ENCODE measurements at places on chromosomes 11 and 22. TPM values are rescaled to one million over a fixed set of nuclear protein-coding genes. Genes with fewer than 3 reads are reported as not detected.
A peak's percentile ranks its signal among the peaks of the same experiment; 100 is the strongest.

DNA sequence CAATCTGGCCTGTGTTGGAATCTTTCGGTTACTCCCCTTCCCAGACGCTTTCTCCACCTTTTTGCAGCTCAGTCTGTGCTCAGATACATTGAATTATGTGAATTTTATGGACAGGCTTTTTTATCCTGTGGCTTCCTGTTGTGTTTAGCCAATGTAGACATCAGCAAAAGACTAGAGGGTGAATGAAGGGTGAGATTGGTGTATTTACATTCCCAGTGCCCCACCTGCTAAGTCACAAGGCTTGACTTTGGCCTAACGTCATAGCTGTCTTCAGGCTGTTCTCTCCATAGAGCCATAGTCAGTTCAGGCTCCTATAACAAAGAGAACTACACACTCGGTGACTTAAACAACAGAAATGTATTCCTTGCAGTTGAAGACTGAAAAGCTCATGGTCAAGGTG lies 97.5 kb upstream of the FSHB start:
- DNase-seq, result no peak

- DNase-seq, result no peak
These were observed 12.7 kb downstream of the TOM1 start for GRCh38 chr22:35312198-35313059.

The TMEM191B gene
- polyA plus RNA-seq, result not detected

DNA sequence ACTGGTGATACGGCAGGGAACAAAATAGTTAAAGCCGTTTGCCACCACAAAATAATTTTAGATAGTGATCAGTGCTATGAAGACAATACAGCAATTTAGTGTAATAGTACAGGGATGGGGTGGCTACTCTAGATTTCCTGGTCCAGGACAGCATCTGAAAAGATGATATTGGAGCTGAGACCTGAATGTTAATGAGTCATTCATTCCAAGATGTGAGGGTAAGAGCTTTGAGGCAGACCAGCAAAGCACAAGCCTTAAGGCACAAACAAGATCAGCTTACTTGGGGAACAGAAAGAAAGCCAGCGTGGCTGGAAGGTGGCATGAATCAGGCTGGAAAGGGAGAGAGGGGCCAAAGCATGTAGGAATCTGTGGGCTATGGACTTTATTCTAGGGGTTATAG lies 132.3 kb downstream of the TRIM44 start:
- DNase-seq, result no peak

The SDHAF2 gene
- 30.2 TPM for polyA plus RNA-seq

- no peak for DNase-seq
These were observed 50.4 kb upstream of the CD82 start for GRCh38 chr11:44515048-44515447.

DNA sequence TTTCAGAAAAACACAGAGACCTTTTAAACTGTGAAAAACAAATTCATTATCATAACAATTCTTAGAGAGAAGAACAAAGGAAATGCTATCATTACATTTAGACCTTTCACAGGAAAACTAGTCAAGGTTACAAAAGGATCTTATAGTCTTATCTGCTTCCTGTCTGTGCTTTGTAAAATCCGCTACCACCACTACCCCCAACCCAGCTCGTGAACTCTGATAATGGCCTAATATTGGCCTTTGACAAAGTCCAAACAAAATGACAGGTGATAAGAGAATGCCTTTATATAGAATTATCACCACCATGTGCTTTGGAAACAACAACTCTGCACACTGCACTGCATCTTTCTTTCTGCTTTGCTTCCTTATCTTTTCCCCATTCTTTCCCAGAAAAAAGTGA lies 272.5 kb downstream of the SBF2 start:
- DNase-seq, result no peak

The DNHD1 gene
- 12.6 TPM for polyA plus RNA-seq

The FAM89B gene
- polyA plus RNA-seq, result 29.4 TPM

The OR4C46 gene
- polyA plus RNA-seq, result not detected

DNA sequence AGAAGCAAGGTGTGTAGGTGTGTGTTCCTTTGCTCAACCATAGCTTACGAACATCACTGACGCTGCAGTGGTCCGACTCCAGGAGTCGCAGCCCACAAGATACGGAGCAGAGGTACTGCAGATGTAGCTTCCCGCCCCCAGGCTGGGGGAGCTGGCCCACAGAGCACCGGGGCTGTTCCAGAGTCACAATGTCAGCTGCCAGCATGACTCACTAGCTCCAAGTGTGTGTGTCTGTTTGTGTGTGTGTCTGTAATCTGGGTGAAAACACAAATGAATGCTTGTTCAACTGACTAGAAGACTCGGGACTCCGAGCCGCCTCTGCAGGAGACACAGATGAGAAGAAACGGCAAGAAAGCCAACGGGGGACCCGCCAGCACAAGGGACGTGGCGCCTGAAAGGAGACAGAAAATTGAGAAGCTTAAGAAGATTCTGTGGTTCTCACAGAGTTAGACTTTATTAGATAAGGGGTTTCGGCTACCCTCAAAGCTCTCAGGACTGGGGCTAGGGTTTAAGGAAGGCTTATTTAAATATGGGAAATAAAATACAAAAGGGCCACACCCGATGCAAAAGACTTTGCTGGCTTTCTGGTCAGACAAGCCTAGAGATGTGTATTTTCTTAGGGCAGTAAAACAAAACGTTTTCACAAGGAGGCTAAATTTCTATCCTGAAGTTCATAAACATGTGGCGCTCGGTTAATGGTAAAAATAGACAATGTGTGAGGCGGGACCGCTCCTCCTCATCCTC lies 10.7 kb downstream of the VSIG10L2 start:
- peak; percentile 39 for DNase-seq

DNA sequence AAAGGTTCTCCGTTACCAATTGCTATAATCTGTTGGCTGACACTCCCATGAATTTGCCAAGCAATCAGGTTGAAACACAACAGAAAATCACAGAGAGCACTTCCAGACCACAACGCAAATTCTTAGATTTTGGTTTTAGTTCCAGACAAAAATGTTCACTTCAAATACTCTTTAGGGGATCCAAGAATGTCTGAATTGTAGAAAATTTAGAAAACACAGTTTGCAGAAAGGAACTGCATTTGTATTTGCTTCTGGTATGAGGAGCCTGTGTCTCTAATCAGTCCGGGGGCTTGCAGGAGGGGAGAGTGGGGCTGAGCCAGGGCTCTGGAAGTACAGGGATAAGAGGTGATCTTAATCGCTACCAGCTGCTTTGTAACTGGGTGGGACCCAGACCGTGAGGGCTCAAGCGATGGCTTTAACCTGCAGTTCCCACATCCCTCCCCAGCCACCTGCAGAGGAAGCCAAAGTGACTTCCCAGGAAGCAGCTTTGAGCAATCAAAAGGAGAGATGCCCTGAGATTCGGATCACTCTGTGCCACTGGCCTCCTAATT lies 18.7 kb downstream of the SCUBE2 start:
- no peak for DNase-seq

DNA sequence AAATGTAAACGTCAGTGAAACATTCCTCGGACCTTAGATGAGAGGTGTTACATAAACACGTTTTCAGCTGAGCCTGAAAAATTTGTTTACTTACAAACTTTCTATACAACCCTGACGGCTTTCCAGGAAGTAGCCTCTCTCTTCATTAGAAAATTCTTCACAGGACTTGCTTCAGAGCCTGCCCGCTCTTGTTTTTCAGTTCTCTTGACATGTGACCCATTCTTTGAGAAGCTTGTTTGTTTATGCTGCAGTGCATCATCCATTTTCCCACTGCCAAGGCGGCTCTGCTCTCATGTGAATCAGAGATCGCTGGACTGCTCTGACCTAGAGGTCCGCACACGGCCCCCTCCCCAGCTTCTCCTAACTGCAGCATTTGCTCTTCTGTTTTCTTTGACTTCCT lies 47.9 kb upstream of the ARHGAP42 start:
- DNase-seq, result no peak

The TSSK2 gene
- not detected for polyA plus RNA-seq

The PLAAT4 gene
- polyA plus RNA-seq, result 2.9 TPM

The ASPHD2 gene
- 0.93 TPM for polyA plus RNA-seq

DNA sequence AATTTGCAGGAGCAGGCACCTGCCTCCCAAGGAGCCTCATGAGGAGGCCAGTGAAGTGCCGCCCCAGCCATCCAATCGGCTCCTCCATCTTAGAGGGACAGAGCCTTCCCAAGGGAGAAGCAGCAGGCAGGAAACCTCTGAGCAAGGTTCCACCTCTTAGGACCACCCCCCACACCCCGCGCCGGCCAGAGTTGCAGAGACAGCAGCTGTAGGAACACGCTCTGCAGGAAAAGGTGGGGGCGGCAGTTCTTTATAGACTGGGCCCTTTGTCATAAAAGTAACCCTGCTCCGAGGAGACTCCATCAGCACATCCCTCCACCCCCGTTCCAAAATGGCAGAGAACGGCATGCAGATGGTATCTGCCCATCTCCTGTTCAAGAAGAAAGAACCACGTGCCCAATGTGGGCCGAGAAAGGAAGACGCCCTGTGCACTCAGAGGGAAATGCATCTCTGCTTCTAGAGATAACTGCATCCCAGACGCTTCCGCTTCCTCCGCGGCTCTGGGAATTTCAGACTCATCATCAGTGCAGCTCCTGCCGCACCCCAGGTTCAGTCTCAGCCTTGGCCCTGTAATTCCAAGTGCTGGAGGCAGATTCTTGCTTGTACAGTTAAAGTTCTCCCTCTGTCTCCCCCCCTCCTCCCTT lies 98.5 kb downstream of the SPATA19 start:
- DNase-seq, result no peak

DNA sequence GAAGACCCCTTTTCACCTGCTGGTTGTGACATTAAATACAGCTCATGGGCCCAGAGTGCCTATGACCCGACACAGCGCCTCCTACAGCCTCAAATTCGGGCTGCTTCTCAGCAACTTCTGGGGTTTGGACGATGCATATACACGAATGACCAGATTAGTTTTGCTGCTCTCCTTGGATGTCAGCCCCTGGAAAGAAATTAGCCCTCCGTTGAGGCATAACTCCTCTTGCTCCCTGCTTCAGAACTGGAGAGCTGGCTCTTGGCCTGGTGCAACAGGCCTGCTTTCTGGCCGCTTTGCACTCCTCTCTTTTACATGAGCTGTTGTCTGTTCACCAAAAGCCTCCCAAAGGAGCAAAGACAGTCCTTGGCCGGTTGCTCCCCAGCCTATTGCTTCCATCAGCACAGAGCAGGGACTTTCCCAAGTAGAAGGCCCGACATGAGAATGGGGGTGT lies 3.3 kb downstream of the TECTA start:
- DNase-seq, result peak; percentile 84

DNA sequence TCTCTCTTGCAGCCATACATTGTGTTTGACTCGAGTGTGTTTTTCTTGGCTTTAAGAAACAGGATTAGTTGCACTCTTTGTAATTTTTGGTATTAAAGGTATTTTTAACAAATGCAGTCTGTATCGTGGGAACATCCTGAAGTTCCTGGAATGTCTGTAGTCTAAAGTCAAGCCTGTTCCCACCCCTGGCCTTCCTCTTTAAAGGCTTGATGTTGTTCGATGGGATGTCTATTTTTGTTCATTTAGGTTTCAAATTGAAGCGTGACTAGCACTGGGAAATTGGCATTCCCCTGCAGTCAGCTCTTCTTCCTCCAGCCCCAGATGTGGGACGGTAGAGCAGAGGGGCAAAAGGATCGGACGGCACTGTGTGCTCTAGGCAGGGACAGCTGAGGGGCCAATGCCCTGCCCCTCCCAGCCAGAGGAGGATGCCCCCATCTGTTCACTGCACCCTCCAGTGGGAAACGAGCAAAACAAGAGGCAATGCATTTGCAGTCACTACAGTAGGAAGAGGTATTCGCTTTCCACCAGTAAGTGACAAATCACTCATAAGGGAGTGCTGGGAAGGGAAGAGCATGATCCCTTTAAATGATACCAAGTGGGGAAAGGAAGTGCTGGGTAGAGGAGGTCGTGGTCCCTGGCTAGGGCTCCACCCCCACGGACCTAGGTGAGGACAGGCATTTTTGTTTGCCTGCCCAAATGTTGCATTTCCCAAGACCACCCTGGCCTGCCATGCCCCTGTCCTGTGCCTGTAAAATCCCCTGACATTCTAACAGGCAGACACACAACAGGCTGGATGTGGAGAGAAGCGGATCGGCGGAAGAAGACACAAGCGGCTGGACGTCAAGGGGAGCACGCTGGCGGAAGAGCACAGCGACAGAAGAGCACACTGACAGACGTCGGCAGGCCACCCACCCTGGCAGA lies 47.4 kb upstream of the SEPTIN5 start:
- DNase-seq, result no peak

The XNDC1N gene
- polyA plus RNA-seq, result 1.9 TPM

The OR52N2 gene
- polyA plus RNA-seq, result not detected

- no peak for DNase-seq
These were observed 33.7 kb downstream of the ZC3H12C start for GRCh38 chr11:110126936-110127335.

DNA sequence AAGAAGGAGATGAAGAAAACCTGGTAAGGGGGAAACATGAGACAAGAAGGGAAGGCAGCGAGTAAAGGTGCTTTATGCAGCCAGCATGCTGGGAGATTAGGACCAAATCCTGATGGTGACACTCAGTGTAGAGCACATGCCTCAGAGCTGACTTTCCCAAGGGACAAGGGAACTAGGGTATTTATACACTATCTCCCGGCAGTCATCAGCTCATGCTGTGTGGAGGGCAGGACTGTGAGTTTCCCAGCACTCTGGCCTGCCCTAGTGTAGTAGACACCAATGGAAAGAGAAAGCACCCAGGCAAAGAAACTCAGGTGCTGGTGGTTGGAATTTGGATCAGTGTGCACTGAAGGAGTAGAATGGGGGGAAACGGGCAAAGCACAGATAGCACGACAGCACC lies 128.3 kb upstream of the CSNK2A3 start:
- no peak for DNase-seq

Measured in muscle of arm (tissue), 14 donors.